Kidney (tissue), 22 donors: ENCODE measurements at places on chromosomes 4 and X. TPM values are rescaled to one million over a fixed set of nuclear protein-coding genes. Genes with fewer than 3 reads are reported as not detected.

PGM2 gene
- polyA plus RNA-seq = 15.5 TPM

NLRP2B gene
- not detected for polyA plus RNA-seq

CPZ gene
- 1.2 TPM for polyA plus RNA-seq

SUV39H1 gene
- polyA plus RNA-seq = 2.8 TPM

DNA sequence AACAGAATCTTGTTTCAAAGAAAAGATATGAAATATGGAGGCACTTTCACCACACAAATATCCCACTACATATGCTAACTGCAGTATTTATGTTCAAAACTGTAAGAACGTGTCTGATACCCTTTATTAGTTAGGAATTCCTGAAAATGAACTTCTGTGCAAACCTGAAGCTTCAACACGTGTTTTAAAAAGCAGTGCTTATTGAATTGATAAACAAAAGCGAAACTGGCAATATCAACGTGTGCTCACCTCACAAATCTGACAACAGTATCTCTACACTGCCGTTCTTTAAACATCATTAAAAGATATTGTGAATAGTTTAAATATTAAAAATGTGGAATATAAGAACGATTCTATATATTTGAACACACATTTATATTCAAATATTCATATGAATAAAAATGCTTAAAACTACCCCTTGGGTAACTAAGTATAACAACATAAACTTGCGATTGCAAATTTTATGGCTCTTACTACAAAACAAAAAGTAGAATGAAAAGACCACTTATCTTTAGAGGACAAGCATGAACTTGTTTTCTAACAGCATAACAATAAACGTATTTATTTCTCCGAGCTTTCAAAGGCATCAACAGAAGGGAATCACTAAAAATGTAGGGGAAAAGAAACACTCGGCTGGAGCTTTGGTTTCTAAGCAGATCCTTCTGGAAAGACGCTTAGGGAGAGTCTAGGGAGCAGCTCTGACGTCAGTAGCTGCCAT, at the start of gene LRP2BP:
Gene LRP2BP (minus strand): TSS at position 687 of the 718 bp plus-strand sequence. CDS start 17,738 bp downstream, outside the sequence.
- H3K27ac ChIP-seq = peak within 1 kb of the TSS; percentile 100
- no peak for DNase-seq
- H3K36me3 ChIP-seq = peaks cover 16% of the 10 kb centered on the region
- no peaks in the 10 kb centered on the region for H3K4me1 ChIP-seq
- H3K27me3 ChIP-seq = no peaks in the 10 kb centered on the region

DNA sequence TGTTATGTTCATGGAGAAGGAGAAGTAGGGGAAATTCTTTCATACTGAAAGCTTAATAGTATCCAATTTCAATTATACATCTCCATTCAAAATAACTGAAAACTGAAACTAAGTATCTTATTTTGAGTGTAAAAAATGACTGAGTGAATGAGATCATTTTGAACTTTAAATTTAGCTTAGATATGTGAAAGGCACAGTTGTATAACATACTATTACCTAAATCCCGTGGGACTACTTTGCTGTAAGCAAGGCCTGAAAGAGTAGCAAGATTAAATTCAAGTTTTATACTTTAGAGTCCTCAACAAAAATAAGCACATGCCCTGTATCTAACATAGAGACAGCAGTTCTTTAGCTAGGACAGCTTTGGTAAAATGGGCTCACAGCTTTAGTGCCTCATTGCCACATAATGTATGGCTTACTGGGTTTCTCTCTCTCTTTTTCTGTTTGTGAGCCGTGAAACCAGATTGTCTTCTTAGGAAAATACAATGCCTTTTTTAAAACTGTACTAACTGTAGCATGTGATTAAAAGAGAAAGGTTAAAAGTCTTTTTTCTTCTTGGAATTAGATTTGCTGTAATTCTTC, 43.2 kb downstream of the GSTCD start:
- H3K27me3 ChIP-seq = no peaks in the 10 kb centered on the region
- no peak overlapping the region for H3K4me3 ChIP-seq
- H3K27ac ChIP-seq = no peak overlapping the region
- DNase-seq = no peak
- H3K4me1 ChIP-seq = no peaks in the 10 kb centered on the region
- H3K36me3 ChIP-seq = no peaks in the 10 kb centered on the region

- H3K4me1 ChIP-seq = no peaks in the 10 kb centered on the region
- no peak overlapping the region for H3K27ac ChIP-seq
- no peaks in the 10 kb centered on the region for H3K36me3 ChIP-seq
- no peaks in the 10 kb centered on the region for H3K27me3 ChIP-seq
- no peak for DNase-seq
Measured at GRCh38 chr4:185380320-185380719, 15.4 kb downstream of the LRP2BP start.

DNA sequence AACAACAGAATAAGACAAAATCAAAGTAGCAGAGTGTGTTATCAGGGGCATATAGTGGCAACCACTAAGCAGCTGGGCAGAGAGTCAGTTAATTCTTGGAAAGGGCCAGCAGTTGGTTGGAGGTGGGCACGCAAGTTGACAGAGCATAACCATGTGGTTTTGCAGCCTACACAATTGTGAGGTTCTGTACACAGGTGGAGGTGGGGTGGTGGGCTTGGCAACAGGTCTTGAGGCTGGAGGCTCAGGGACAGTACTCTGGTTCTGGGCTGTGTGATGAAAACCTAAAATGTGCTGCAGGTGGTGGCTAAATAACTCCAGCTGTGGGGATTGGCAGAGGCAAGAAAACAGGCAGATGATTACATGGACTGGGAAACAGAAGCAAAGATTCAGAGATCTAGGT, 1112.7 kb downstream of the PDHA2 start:
- no peaks in the 10 kb centered on the region for H3K27me3 ChIP-seq
- no peaks in the 10 kb centered on the region for H3K36me3 ChIP-seq
- no peak for DNase-seq
- H3K4me3 ChIP-seq = no peak overlapping the region

DNA sequence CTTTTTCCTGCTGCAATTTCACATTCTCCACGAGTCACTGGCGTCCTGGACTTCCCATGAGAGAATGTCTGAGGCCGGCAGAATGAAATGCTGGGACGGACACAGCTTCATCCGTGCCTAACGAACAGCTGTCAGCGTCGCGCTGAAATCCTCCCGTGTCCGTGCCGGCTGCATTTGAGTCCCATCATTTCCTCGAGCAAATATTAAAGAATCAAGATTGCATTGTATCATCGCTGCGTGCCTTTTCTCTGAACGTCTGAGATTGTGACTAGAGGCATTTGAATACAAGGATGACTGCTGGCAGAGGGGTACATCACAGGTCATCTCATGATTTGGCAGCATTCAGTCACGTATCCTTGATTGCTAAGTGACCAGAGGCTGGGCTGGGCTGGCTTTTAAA, 279.9 kb downstream of the ASMT start:
- no peak overlapping the region for H3K27ac ChIP-seq
- H3K27me3 ChIP-seq = no peaks in the 10 kb centered on the region
- no peaks in the 10 kb centered on the region for H3K36me3 ChIP-seq

DNA sequence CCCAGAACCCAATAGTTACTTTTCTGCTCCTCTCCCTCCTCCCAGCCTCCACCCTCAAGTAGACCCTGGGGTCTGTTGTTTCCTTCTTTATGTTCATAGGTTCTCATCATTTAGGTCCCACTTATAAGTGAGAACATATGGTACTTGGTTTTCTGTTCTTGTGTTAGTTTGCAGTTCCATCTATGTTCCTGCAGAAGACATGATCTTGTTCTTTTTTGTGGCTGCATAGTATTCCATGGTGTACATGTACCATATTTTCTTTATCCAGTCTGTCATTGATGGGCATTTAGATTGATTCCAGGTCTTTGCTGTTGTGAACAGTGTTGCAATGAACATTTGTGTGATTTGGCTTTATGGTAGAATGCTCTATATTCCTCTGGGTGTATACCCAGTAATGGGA, 47.8 kb upstream of the LEF1 start:
- no peaks in the 10 kb centered on the region for H3K27me3 ChIP-seq
- no peak overlapping the region for H3K4me3 ChIP-seq

- no peak overlapping the region for H3K4me3 ChIP-seq
- DNase-seq = no peak
- no peaks in the 10 kb centered on the region for H3K36me3 ChIP-seq
- no peak overlapping the region for H3K27ac ChIP-seq
- H3K27me3 ChIP-seq = peaks cover 2% of the 10 kb centered on the region
Measured at GRCh38 chrX:38375891-38376290, 23.5 kb downstream of the OTC start.

GRCh38 chr4:114025176-114025777, 45.8 kb upstream of the ARSJ start:
- no peak overlapping the region for H3K4me3 ChIP-seq
- H3K4me1 ChIP-seq = no peaks in the 10 kb centered on the region
- H3K27me3 ChIP-seq = no peaks in the 10 kb centered on the region
- no peak overlapping the region for H3K27ac ChIP-seq

DNA sequence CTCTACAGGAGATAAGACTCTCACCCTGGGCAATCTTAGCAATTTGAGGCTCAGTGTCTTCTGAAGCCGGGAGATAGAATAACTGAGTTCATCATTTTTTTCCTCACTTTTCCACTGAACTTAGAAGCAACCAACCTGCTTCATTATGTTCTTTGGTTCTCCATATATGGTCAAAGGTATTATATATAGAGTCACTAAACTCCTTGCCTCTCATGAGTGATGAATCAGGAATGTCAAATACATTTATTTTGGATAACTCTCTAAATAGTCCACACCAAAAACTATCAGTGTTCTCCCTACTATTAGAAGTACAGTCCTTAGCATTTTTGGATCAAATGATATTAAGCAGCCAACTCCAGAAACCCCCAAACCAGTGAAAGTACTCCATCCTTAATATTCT, 421.5 kb upstream of the EPHA5 start:
- H3K36me3 ChIP-seq = no peaks in the 10 kb centered on the region
- no peaks in the 10 kb centered on the region for H3K27me3 ChIP-seq

DNA sequence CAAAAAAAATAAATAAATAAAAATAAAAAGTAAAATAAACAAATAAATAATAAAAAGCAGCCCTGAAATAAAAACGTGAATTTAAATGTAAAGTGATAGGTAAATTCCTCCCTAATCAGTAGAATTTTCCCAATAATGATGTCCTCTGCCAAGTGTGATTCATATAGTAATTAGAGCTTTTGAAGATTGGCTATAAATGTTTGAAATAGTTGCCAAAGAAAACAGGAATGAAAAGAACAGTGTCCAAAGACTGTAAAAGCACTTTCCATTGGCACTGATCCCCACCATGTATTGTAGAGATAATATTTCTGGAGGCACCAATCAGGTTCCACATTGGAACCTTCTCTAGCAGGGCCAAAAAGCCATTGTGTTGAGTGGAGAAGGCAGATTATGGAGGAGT, 25.9 kb upstream of the SMARCAD1 start:
- H3K36me3 ChIP-seq = no peaks in the 10 kb centered on the region
- no peak overlapping the region for H3K27ac ChIP-seq
- H3K27me3 ChIP-seq = no peaks in the 10 kb centered on the region
- H3K4me1 ChIP-seq = no peaks in the 10 kb centered on the region
- no peak overlapping the region for H3K4me3 ChIP-seq
- no peak for DNase-seq

DNA sequence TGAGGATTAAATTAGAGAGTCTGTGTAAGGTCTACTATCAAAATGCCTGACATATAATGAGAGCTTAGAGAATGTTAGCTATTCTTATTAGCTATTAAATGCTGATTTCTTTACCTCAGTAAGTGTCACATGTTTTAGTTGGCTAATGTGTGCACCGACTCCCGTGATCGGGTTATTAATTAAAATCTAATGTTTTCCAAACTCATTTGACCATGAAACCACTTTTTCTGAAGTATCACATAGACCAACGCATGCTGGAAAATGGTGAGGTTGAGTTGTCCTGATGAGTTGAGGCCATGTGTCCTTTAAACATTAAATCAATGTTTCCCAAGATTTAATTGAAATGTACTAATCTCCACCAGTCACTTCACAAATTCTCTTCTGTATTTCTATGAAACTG, 84.8 kb upstream of the C1QTNF7 start:
- H3K27me3 ChIP-seq = no peaks in the 10 kb centered on the region
- H3K27ac ChIP-seq = no peak overlapping the region
- DNase-seq = no peak
- peaks cover 29% of the 10 kb centered on the region for H3K4me1 ChIP-seq
- H3K4me3 ChIP-seq = no peak overlapping the region

DNA sequence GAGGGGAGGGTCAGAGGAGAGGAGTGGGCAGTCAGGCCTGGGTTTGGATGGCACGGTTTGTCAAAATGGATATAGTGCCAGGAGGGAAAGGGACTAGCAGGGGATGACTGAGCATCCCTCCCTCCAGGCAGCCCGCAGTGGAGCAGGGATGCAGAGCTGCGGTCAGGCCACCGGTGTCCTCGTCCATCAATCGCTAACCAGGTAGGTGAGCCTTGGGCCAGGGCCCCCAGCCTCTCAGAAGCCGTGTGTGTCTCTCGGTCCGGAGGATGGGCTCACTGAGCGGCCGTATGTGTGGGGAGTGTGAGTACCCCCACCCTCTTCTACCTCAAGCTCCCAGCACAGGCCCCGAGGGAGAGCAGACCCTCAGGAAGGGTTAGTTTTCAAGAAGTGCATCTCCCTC, 538 bp upstream of the CYTL1 start:
- no peak for DNase-seq
- H3K36me3 ChIP-seq = no peaks in the 10 kb centered on the region
- H3K4me3 ChIP-seq = no peak overlapping the region
- H3K27me3 ChIP-seq = no peaks in the 10 kb centered on the region
- H3K4me1 ChIP-seq = no peaks in the 10 kb centered on the region
- no peak overlapping the region for H3K27ac ChIP-seq

DNA sequence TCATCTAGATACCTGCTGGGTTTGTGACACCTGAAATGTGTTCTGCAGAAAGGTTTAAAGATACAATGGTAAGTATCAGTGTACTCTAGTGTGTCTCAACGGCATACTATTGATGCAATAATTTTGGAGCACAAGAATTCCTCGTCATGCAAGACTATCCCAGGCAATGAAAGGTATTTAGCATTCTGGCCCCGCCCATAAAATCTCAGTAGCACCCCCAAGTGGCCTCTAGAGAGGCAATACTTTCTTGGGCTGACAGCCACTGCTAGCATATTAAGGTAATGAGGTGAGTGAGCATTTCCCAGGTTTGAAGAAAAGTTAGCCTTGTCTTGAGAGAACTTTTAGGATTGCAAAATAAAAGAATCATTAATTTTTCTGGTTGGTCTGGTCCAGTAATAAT, 24.0 kb downstream of the TAB3 start:
- peak; percentile 40 for DNase-seq
- no peaks in the 10 kb centered on the region for H3K4me1 ChIP-seq
- no peaks in the 10 kb centered on the region for H3K27me3 ChIP-seq
- H3K4me3 ChIP-seq = no peak overlapping the region
